Lung (tissue), 17 donors: ENCODE measurements at places on chromosomes 11 and 22. TPM values are rescaled to one million over a fixed set of nuclear protein-coding genes. Genes with fewer than 3 reads are reported as not detected.

Gene CNIH2
- 3.4 TPM for total RNA-seq

DNA sequence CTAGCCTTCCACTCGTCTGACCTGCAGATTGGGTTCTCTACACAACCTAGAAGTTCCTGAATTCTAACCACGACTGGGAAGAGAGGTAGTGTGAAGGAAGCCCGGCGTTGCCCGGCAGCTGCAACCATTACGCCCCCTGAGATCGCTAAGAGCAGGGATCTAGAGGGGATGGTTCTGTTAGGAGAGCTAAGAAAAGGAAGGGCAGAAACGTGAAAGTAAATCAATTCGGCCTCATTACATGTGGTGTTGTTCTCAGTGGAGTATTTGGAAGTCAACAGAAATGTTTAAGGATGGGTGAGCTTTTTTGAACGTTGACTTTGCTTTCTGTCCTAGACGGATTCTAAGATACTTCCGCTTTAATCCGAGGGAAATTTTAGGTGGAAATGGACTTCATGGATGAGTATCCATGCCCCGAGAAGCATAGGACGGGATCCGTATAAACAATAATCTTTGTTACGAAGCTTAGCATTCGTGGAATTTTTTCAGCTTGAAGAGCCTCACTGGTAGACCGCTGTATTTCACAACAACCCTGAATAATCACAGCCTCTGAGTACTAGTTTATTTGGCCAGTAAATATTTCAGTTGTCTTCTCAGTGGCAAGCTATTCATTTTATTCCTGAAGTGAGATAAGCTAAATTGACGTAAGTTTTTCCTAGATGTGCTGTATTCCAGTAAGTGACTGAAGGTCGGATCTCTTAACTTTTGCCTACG lies 629 bp downstream of the ATP5MG start:
- peak; percentile 17 for DNase-seq

DNA sequence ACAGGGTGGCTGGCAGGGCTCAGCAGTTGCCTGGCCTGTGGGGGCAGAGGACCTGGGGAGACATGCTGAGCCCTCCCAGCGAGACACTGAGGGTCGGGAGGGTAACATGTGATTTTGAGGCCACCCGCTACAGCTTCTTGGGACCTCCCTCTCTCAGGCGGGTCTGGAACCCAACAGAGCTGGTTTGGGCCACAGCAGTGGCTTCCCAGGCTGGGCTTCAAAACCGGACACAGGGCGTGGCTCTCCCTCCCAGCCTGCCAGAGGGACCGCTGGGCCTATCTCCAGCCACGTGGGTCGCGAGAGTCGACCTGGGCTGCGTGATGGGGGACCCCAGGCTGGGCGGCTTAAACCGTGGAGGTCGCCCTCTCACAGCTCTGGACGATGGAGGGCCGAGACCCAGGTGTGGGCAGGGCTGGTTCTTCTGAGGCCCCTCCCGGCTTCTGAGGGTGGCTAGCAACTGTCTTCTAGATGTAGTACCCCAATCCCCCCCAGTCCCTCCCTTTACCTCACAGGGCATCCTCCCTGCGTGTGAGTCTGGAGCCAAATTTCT lies 91.7 kb downstream of the KCNQ1 start:
- no peak for DNase-seq

DNA sequence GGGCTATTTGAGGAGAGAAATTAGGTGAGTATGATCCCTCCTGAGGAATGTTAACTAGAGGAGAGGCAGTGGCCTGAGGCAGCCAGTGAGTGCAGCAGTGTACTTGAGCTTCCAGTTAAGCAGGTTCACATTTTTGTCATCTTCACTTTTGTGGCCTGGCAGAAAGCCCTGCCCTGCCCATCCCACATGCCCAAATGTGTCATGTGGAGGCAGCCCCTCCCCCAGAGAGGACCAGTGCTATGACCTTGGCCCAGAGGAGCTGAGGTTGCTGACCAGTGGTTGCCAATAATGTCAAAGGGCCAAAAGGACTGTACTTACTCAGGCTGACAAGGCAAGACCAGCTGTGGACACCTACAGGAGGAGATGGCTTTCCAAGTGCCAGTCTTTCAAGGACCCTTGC lies 17.6 kb upstream of the GRK2 start:
- peak; percentile 32 for DNase-seq

- no peak for DNase-seq
Observed at GRCh38 chr22:19700790-19701419, 13.4 kb upstream of the SEPTIN5 start.
